Stimulated activated CD4-positive, alpha-beta T cell treated with anti-CD3 and anti-CD28 coated beads, Interleukin-12 subunit alpha, Interleukin-12 subunit beta, amount 100 ng/mL, for 4 hours (primary cell): ENCODE measurements at places on chromosomes 6 and 20.

- no peak for DNase-seq
Observed at GRCh38 chr6:23736577-23736976, 389.4 kb upstream of the NRSN1 start.

- no peak for DNase-seq
Observed at GRCh38 chr6:40695750-40696415, 108.7 kb upstream of the LRFN2 start.

- no peak for DNase-seq
Observed at GRCh38 chr6:136566007-136566487, 15.8 kb upstream of the MAP7 start.

- no peak for DNase-seq
Observed at GRCh38 chr6:118134206-118134605, 227.1 kb downstream of the SLC35F1 start.

DNA sequence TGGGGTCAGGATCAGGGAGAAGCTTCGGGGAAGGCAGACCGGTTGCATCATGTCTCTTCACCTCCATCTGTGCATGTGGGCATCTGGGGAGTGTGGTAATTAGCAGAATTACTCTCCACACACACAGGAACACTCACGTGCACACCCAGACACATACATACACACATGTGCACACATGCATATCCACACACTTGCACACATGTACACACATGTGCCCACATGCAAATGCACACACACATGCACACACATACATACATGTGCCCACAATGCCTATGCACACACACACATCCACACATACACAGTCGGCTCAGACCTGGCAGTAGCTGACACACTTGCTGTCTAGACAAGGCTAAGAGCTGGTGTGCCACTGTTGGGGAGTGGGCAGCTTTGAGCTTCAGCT is 212.3 kb upstream of the PMEPA1 start:
- no peak for DNase-seq

GRCh38 chr6:97630604-97631003 is 347.6 kb upstream of the MMS22L start:
- no peak for DNase-seq

DNA sequence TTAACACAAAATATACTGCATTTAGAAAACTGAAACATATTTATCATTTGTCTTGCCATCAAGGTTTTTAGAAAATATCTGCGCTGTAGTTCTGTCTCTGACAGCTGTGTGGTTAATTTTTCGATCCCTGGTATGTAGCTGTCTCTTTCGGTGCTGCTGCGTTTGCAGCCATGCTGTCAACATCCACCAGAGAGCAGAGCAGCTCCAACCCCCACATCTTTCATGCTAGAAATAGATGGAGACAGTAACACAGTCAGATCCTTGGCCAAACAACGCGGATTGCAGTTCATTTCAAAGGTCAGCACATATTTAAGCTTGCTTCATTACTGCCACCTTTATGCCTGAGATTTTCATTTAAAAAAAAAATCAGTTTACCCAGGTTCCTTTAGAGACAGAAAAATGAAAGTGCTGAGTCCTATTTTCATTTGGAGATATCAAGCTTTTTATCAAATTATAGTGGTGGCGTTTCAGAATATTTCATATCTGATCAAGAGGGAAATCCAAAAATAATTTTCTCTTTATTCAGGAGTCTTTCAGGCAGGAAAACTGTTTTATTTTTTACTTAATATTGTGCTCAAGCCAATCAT is 157.7 kb upstream of the MMS22L start:
- DNase-seq, result no peak

GRCh38 chr6:321536-322258 is 29.4 kb downstream of the DUSP22 start:
- no peak for DNase-seq

DNA sequence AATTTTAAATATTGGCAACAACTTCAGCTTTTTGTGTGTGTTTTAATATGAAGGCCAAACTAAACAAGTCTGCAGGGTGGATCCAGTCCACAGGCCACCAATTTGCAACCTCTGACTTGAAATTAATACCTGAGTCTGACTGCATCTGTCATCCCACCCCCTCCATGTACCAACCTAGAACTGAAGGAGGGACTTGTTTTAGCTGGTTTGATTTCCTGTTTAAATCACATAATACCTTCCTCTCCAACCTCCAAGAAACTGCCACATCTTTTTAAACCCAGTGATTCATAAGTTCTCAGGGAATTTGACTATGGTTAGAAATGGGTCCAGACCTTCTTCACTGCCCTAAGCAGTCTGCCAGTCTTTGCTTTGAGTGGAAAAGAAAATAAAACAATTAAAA is 21.6 kb downstream of the RNF8 start:
- no peak for DNase-seq

- DNase-seq, result no peak
Observed at GRCh38 chr6:10495029-10495428, 26.1 kb upstream of the GCNT2 start.

DNA sequence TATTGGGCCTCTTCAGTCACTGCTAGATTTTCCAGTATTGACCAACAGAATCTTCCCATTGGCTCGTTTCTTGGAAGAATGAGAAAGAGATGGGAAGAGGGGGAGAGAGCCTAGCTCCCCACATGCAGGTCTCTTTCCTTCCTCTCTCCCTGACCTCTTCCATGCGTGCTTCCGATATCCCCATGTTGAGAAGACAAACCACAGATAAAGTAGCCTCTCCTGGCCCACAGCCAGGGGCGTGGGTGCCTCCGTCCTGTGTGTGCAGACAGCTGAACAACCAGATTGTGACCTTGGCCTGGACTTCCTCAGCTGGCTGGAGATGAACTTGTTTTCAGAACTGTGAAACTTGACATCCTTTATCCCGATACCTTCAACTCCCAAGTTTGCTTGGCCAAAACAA is 71.0 kb downstream of the EDN3 start:
- DNase-seq, result no peak

GRCh38 chr20:48226642-48227041 is 441.4 kb upstream of the SULF2 start:
- no peak for DNase-seq

GRCh38 chr6:108697561-108698161 is 136.9 kb downstream of the FOXO3 start:
- DNase-seq, result no peak

GRCh38 chr20:3842348-3842930 is 4.2 kb upstream of the MAVS start:
- no peak for DNase-seq

DNA sequence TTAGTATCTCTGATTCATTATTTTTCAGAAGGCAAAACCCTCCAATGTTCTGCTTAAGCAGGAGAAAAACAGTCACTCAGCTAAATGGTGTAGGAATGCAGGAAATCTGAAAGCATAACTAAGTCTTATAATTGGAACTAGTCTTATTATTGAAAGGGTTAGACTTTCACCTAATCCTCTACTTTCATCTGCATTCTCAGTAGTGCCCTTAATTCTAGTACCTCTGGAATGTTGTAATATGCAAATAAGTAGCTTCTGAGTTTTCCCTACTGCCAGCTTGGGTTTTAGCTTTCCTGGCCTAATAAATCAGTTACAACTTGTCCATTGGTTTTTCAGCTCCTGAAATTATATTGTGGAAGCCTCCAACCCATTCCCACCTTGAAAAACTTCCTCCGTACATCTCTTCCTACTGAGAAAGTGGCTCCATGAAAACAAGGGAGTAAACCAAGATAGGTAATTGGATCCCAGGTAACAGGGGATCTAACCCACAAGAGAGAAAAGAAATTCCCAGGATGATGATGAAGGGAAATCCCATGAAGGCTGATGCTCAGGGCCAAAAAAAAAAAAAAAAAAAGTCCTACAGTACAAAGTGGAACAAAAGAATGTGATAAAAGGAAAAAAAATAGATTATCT is 147.0 kb downstream of the TBC1D32 start:
- DNase-seq, result no peak

- DNase-seq, result no peak
Observed at GRCh38 chr6:129306826-129307225, 403.2 kb downstream of the ARHGAP18 start.

GRCh38 chr6:3414327-3415081 is 42.3 kb downstream of the SLC22A23 start:
- no peak for DNase-seq

DNA sequence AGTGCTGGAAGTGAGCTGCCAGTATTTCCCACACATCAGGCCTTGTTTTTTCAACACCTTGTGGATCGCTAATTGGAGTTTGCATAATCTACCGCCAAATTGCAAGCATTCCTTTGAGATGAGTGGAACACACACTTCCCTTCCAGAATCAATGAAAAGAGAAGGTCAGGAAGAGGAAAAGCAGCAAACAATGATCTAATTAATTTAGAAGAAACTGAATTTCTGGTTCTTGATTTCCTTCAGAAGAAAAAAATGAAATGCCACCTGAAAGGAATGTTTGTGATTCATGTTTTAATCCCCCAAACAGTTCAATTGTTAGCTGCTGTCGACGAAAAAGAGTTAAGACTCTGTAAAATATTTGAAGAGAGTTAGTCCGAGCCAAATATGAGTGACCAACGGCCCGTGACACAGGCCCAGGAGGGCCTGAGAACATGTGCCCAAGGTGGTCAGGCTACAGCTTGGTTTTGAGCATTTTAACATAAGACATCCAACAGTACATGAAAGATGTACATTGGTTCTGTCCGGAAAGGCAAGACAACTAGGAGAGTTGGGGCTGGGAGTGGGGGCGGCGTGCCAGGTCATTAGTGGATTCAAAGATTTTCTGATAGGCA is 182.3 kb downstream of the MTFR2 start:
- DNase-seq, result no peak

- DNase-seq, result no peak
Observed at GRCh38 chr6:140671926-140672325, 1297.5 kb upstream of the CITED2 start.

DNA sequence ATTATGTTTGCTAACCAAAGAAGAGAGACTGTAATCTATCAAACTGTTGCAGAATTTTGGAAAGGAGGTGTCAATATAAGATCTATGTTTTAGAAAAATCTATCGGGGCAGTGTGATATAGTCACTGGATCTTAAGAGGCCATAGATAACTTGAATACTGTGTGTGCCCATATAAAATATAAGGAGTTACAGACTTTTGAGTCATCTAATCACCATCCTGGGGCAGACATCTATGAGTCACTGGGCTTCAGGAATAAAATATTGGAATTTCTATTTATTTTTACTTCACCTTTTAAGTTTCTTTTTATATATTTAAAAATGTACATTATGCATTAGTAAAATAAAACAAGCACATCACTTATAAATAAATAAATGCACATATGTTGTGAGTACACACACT is 509.3 kb upstream of the MAN1A1 start:
- DNase-seq, result no peak

DNA sequence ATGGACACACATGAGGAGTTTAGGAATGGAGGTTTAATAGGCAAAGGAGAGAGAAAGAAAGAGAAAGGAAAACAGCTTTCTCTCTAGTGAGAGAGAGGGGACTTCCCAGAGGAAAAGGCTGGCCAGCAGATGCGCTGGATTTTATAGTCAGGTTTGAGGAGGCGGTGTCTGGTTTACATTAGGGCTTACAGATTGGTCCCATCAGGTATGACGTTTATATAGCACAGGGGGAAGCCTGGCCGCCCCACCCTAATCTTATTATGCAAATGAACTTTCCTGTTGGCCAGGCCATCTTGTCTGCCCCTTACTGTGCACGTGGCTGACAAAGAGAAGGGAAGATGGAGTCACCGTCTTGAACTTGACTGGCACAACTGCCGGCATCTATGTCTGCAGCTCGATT is 86.6 kb upstream of the QKI start:
- DNase-seq, result no peak

DNA sequence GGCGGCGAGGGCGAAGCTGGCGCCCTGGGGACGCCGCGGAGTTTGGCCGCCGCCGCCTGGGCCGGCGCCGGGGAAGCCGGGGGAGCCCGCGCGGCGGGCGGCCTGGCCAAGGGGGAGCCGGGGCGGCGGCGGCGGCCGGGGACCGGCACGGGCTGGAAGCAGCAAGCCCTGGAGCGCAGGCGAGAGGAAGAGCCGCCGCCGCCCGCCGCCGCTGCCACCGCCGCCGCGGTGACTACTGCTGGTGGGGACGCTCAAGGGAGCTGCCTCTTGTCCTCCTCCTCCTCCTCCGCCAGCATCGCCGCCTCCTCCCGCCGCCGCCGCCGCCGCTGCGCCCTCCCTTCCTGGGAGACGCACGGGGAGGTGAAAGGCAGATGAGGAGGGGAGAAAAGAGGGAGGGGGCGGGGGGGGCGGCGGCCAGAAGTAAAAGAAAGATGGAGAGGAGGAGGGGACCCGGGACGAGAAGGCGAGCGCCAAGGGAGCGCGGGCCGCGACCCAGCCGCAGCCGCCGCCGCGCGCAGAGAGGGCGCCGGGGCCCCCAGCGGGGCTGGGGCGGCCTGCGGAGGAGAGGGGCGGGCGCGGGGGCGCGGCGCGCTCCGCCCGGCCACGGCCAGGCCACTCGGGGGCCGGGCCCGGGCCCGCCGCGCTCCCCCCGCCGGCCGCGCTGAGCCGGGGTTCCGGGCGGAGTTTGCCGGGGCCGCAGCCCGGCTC is 846 bp downstream of the PDE10A start:
- no peak for DNase-seq

GRCh38 chr20:63135411-63135810 is 80.5 kb downstream of the YTHDF1 start:
- DNase-seq, result no peak

DNA sequence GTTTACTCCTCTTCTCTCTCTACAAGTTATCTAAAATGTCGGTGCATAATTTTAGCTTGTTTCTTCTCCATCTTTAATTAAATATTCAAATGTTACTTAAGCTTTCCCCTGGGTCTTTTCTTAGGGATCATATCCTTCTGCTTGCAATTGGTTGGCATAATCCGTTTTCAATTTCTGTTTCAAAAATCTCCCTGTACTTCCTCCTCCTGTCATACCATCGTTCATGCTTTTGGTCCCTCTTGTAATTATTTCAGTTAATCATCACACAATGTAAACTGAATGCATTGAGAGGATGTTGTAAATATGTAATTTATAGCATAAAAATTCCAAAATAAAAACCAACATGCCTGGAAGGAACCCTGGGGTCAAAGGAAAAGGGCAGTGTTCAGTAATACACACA is 189.2 kb upstream of the RAB32 start:
- no peak for DNase-seq

DNA sequence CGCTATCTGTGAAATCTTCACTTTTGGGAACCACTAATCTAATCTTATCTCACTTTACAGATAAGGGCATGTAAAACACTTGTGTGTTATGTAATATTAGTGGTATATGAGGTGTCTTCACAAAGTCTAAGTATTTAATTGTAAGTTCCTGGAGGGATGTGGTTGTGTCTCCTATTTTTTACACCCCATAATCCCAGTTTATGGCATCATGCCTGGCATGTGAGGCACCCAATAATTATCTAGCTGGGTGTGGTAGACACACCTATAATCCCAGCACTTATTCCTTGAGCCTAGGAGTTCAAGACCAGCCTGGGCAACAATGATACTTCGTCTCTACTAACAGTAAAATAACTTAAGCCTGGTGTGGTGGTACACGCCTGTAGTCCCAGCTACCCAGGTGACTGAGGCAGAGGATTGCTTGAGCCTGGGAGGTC is 16.5 kb upstream of the TBCC start:
- DNase-seq, result no peak
